Stimulated activated CD8-positive, alpha-beta memory T cell treated with anti-CD3 and anti-CD28 coated beads, Interleukin-15, amount 100 ng/mL, for 24 hours (primary cell): ENCODE measurements at places on chromosomes 4 and X.

DNA sequence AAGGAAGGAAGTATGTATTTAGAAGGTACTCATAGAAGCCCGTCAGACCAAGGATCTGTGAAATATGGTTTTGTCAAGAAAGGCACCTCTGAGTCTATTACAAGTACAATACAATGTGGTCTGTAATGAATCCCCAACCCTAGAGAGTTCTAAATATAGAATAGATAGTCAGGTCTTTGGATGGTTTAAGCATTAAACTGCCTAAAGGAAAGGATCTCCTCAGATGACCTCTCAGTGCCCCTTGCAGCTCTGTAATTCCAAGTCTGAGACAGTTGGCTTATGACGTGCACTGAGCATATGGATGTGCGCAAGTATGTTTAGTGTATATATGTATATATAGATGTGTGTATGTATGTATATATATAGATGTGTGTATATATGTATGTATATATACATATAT, 62.0 kb downstream of the CCSER1 start:
- DNase-seq: no peak

- no peak for DNase-seq
Observed at GRCh38 chr4:710916-711315, 5.3 kb downstream of the PCGF3 start.

DNA sequence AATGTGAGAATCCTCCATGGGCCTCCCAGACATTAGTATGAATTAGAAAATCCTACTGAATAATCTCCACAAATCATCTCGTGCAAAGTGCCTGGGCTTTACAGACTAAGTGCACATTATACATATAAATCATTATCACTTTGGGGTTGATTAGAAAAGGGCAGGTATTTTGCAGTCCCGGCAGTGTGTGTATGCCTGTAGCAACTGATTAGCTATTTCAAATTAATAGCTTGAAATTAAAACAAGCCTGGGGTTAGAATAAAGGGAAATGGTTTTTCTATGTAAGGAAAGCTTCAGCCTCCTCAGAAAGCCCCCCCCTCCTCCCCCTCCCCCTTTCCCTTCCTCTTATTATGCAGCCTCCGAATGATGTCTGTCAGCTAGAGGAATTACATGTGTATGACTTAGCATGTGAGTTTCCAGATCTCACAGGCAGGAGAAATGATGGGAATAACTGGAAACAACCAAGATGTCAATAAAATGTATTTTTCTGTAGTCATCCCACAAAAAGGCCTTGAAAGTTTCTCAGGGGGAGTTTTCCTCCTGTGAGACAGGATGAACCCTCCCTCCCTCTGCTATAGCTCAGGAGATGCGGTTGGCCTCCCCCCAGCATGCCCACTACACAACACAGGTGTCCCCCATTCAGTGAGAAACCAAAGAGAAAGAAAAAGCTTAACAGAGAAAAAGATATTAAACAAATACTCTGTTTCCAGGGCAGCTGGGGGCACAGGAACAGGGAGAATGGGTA, 41.2 kb upstream of the RASGEF1B start:
- DNase-seq: no peak

- DNase-seq: no peak
Observed at GRCh38 chrX:110216027-110216426, 101.9 kb downstream of the AMMECR1 start.

DNA sequence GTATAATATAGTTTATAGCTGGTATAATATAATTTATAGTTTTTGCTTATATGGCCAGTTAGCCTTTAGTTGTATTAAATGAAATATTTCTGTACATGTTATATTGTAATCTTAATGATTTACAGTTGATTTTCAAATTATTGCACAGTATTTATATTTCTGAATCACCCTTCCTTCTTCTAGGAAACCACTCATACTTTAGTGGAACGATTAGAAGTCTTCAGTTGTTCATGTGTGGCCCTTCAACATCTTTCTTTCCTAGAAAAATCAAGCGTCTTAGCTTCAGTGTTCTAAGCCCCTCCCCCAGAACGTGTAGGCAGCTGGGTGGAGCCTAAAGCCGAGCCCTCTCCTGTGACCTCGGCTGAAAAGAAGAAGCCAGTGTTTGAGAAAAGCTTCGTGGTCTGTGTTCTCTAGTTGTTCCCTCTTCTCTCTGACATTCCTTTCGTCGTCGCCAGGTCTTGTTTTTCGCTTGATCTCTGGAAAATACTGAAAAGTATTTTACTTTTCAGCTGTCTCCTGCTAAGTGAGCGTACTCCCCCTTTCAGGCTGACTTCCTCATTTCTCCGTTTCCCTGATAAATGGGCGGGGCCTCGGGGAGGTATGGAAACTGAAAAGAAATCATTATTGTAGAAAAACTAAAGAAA, at the start of gene C4orf33:
C4orf33 (plus strand) TSS at position 342 of the 644 bp plus-strand sequence. CDS start 6,459 bp downstream, outside the sequence.
- DNase-seq: peak; percentile 13

DNA sequence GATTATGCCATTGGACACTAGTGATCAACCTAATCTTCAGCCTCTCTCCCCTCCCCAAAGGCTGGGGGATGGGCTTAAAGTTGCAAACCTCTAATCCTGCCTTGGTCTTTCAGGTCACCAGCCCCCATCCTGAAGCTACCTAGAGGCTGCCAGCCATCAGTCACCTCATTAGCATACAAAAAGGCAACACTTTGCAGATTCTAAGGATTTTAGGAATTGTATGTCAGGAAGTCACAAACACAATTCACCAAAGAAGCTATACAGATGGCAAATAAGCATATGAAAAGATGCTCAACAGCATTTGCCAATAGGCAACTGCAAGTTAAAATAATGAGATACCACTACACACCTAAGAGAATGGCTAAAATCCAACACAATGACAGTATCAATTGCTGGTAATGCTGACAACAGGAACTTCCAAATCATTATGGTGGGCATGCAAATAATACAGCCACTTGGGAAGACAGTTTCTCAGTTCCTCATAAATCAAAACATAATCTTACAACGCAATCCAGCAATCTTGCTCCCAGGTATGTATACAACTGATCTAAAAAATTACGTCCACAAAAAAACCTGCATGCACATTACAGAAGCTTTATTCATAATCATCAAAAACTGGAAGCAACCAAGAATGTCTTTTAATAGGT, 9.0 kb upstream of the PIM2 start:
- no peak for DNase-seq

DNA sequence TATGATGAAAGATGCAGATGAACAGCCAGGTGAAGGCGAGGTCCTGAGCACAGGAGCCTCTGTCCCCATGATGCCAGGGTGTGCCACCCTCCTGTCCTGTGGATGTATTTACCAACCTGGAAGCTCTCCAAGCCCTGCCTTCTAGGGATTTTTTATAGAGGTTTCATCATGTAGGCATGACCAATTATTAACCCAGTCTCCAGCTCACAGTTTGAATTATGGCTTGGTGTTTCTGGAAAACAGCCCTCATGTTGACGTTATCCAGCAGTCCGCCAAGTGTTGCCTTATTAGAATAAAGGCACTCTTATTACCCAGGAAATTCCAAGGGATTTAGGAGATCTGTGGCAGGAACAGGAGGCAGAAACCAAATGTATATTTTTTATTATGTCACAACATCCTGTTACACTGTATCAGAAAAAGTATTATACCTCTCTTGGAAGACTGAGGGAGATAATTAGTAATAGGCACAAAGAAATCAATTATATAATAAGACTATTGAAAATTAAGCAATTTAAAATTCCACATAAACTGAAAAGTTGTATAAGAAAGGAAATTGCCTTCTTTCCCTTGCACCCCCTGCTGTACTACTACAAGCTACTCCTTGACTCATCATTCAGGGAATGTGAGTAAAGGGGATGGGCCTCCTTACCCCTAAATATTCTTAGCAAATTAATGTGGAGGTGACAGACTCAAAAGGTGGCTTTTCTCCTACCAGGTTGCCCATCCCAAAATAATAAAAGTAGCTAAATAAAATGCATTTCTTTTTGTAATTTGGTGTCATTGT, 129.6 kb downstream of the ZNF330 start:
- DNase-seq: no peak

- DNase-seq: no peak
Observed at GRCh38 chr4:183755596-183755995, 96.5 kb downstream of the TRAPPC11 start.

- no peak for DNase-seq
Observed at GRCh38 chrX:154850957-154851611, 16.6 kb upstream of the SMIM9 start.

GRCh38 chr4:164440199-164440598, 313.7 kb upstream of the SMIM31 start:
- DNase-seq: no peak

DNA sequence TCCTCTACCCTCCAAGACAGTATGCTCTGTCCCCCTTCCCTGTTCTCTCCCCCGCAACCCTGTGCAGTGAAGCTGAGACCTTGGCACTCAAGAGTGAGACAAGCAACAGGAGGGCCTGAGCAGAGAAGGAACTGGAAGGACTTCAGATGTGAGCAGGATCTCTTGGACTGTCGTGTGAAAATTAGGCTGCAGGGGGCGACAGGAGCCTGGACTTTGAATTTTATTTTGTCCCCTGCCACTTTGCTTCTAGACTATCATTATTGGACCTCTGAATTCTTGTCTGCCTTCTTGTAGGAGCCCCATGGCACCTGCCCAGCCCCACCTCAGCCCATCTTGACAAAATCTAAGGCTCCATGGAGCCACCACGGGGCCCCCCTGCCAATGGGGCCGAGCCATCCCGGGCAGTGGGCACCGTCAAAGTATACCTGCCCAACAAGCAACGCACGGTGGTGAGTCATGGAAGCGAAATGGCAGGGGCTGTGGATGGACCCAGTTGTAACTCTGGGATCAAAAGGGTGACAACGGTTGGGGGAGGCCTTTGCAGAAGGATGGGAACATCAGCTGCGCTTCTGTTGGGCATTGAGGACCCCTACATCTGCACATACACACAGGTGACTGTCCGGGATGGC, 1.7 kb downstream of the ARAF start:
- DNase-seq: no peak

- DNase-seq: no peak
Observed at GRCh38 chr4:157983300-157983699, 189.5 kb downstream of the GASK1B start.

- no peak for DNase-seq
Observed at GRCh38 chr4:98262431-98262830, 1.2 kb downstream of the RAP1GDS1 start.

DNA sequence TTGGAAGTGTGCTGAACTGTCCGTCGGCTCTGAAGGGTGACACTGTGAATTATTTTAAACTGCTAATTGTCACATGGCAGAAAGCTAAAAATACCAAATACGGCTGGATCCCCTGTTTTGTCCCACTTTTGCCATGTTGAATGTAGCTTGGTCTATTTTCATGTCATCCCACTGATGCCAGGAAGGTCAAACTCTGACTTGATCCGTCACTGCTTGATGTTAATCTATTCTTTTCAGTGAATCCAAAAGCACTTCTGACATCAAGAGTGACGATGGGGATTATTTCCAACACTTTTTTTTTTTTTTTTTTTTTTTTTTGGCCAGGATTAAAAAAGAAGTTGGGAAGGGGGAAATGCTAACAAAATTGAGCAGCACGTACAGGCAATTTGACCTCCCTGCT, 734.6 kb upstream of the TENM3 start:
- DNase-seq: no peak

DNA sequence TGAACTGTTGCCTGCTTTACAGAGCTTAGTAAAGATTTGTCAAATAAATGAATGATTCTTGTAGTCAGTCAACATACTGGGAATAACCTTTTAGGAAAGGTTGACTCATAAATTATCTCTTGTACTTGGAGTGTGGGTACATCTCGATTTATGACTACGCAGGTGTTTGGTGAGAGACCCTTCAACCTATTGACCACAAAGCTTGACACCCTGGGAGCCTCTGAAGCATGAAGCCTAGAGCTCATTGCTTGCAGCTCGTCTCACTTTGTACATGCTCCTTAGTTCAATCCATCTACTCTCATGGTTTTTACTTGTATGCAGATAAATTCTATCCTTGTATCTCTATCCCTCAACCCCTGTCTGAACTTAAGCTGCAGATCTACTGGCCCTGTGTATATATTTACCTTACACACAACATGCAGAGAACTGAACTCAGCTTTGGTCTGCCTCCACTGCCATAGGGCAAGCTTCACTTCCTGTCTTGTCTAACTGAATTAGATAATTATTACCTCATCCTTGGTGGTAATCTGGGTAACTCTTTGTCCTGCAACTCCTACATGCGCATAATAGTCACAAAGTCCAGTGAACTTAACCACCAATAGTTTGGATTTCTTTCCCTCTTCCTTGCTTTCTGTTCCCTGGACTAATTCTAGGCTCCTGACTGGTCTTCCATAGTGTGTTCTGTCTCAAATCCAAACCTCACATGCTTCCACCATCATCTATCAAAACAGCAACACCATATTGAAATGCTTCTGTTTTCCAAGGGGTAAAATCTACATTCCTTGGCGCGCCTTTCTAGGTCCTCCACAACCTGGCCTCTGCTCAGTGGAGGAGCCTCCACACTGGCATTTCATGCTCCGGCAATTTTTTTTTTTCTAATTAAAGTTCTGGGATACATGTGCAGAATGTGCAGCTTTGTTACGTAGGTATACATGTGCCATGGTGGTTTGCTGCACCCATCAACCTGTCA, 32.2 kb upstream of the FAT1 start:
- DNase-seq: no peak

GRCh38 chrX:41085878-41086626, 807 bp downstream of the USP9X start:
- peak; percentile 4 for DNase-seq

DNA sequence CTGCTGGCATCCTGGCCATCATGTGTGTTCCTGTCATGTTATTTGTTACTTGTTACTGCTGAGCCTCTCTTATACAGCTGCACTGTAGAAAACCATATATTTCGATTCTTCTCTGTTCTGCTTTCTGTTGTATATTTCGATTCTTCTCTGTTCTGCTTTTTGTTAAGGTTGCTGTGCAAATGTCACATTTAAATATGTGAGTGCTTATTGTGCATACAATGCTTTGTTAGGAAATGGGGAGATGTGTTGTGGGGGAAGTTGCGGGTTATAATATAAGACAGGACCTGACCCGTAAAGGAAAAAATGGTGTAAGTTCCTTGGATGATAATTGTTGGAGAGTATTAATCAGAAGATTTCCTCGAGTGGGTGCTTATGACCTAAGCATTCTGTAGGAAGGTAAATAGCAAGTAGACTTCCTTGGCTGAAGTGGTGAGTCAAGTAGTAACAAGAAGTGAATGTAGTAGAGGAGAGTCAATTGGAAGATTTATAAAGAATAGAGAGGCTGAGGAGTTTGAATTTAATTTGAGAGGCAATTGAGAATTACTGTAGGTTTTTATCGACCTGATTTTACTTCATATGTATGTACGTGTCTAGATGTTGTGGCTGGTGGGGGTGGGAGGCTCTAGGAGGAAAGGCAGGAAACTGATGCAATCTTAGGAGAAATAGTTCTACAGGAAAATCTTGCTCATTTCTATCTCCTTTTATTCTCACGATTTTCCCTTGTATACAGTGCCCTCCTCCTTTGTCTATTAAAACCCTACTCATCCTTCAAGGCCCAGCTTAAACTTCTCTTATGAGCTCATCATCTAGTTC, 8.5 kb downstream of the OGT start:
- DNase-seq: no peak
